ENCODE measurements at places on chromosomes 16 and 17. TPM values are rescaled to one million over a fixed set of nuclear protein-coding genes. Genes with fewer than 3 reads are reported as not detected.

DNA sequence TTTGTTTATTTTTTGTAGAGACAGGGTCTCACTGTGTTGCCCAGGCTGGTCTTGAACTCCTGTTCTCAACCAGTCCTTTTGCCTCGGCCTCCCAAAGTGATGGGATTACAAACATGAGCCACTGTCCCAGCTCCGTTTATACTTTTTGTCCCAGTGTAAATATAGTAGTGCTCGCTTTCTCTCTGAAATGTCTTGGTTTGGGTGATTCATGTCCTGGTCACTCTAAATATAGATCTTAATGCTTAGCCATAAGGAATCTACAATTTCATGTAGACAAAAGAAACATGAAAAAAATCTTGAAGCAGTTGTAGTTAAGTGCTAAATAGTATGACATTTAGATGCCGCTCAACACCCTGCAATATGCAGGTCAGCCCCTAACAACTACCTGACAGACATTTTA, 126.9 kb downstream of the KATNIP start:
- no peak for DNase-seq

- DNase-seq: no peak
Observed at GRCh38 chr16:69410219-69410990, 14.0 kb upstream of the CYB5B start.

GRCh38 chr16:73794994-73795393, 501.6 kb upstream of the PSMD7 start:
- no peak for DNase-seq

- no peak for DNase-seq
Observed at GRCh38 chr17:44829523-44830358, at the start of gene GJC1. Gene GJC1 (minus strand): TSS chr17:44830287. CDS start chr17:44805817, 24,470 bp downstream.

DNA sequence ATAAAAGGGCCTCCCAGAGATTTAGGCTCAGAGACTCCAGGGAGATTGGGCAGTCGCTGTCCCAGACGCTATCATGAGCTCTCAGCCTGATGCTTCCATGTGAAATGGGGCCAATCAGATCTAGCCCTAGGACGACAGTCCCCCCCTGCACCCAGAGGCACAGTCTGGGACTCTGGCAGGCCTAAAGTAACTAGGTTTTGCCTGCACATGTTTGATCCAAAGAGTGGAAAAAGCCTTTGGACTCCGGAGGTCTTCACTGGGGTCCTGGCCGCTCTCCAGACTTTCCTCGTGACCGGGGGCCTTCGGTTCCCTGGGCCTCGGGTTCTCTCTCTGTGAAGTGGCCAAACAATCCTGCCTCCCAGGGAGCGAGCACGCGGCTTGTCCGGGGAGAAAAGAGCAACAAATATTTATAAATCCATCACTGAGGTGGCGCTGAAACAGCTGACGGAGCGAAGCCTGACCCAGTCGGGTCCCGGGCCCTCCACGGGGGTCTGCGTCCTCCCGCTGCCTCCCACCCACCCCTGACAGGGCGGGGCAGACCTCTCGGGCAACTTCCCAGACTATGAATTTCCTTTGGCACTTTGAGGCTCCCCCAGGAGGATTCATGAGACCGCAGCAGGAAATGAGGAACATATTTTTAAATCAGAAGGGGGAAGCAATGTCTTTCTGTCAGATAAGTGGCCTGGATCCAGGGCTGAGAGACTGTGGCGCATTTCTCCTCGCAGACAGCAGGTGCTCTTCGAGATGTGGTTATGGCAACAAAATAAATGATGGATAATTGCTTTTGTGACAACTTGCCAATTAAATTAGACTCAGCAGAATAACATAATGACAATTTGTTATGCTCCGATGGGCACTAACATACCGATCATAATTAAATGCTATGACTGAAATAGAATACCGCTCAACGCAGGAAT, 38.9 kb downstream of the MRPS23 start:
- DNase-seq: no peak

DNA sequence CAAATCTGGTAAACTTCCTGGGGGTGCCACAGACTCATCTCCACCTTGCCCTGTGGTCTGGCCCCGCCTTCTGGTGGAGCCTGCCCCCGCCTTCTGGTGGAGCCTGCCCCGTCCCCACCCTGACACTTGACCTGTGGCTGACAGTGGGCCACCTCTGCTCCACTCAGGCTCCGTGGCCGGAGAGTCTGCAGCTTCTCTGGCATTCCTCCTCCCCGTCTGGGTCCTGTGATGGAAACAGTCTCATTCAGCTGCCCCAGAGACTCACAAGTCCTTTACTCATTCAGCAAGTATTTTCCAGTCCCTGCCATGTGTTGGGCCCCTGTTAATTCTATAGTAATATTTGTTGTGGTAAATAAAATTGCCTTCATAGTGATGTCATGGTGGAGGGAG, 21.0 kb upstream of the G6PC1 start:
- DNase-seq: no peak

DNA sequence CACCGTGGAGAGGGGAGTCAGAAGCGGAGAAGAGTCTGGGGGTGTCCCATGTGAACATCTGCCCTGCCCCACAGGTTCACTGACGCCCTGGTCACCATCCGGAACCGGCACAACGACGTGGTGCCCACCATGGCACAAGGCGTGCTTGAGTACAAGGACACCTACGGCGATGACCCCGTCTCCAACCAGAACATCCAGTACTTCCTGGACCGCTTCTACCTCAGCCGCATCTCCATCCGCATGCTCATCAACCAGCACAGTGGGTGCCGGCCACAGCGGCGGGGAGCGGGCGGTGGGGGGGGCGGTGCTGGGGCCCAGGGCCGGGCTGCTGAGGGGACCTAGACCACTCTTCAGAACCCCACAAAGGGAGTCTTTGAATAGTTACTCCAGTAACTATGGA, 10.7 kb downstream of the PDK2 start:
- DNase-seq: no peak

- DNase-seq: no peak
Observed at GRCh38 chr17:4939546-4939795, 375 bp downstream of the SLC25A11 start.

- DNase-seq: no peak
Observed at GRCh38 chr17:38320482-38320881, 23.3 kb downstream of the GPR179 start.

GRCh38 chr16:72025404-72026114, 17.0 kb downstream of the DHODH start:
- DNase-seq: no peak

DNA sequence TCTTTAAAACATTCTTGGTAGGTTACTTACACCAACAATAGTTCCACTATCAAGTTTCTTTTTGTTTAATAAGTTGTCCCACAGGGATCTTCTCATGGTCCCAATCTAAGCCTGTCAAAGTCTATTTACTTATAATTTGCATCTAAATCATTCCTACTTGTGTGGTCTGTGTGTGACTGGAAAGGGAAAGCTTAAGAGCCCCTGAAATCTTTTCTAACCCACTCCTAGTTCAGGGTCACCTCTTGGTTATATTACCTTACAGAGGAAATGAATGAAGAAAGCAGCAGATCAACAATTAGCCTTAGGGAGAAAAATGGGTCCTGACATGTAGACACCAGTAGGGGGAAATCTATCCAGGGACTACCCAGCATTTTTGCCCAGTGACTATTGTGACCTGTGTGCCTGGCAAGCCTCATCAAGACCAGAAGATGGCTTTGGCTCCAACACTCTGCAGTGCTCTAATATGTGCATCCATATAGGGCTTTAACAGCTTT, 110.4 kb upstream of the HAS3 start:
- no peak for DNase-seq

- DNase-seq: no peak
Observed at GRCh38 chr17:49001671-49002070, 4.5 kb downstream of the IGF2BP1 start.

- DNase-seq: no peak
Observed at GRCh38 chr16:28196387-28196987, 15.3 kb downstream of the XPO6 start.

- DNase-seq: no peak
Observed at GRCh38 chr16:17461951-17462729, 8.6 kb downstream of the XYLT1 start.

- no peak for DNase-seq
Observed at GRCh38 chr16:51761001-51761400, 609.9 kb upstream of the SALL1 start.

DNA sequence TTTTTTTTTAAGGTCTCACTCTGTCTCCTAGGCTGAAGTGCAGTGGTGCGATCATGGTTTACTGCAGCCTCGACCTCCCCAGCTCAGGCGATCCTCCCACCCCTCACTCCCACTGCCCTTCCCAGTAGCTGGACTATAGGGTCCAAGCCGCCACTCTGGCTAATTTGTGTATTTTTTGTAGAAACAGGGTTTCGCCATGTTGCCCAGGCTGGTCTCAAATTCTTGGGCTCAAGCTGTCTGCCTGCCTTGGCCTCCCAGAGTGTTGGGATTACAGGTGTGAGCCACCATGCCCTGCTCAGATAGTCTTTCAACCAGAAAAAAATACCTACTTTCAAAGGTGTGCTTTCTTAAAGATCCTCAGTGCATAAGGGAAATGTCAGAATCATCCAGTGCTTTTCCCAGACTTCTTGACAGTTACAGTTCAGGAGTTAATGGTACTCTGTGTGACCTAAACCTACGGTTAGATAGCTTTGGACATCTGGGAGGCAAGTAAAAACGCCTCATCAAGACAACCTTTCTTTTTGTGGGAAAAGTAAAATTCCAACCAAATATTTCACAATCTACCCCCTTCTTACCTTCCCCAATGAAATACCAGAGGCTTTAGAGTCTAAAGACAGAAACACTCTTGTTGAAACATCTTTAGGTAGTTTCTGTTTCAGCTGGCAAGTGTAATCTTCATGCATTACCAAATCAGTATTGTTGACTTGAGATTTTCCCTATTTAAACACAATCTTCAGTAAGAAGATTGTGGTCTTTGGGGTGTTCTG, 6.8 kb downstream of the RSPRY1 start:
- DNase-seq: no peak

DNA sequence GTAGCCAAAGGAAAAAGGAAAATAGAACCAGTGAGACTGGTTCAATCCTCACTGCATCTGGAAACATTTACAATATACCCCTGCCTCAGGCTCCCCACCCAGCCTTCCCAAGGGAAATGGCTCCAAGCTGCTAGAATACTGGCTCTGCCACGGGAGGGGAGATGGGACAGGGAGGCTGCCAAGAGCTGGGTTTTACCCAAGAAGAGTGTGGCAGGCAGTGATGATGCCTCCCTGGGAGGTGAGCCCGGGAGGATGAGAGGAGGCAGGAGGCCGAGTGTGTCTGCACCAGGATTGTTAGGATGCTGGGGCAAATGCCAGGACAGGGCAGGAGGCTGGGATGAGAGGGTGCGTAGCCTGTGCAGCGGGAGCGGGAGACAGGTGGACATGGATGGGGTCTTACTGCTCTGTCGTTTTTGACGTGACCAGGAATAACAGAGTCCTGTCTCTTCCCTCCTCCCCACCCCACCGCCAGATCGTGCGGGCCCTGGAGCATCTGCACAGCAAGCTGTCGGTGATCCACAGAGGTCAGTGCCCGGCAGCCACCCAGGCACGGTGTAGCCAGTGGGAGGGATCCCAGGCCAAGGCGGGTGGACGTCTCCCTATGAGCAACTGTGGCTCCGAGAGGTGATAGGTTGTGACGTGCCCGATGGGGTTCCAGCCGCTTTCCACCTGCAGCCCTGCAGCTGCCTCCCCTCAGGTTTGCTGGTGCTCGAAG, 18.4 kb downstream of the MAP2K3 start:
- no peak for DNase-seq

The TBC1D3C gene
- total RNA-seq: not detected

The DNAAF8 gene
- 0.17 TPM for total RNA-seq

The GINS2 gene
- 59.1 TPM for total RNA-seq

The TM4SF5 gene
- not detected for total RNA-seq

The PRR35 gene
- total RNA-seq: 0.50 TPM

The PLA2G10 gene
- total RNA-seq: 0.54 TPM

The KRT12 gene
- total RNA-seq: not detected

The DPEP2 gene
- not detected for total RNA-seq

The NAGS gene
- 5.1 TPM for total RNA-seq

All from H1 (cell line).